ENCODE measurements at places on chromosomes 13 and 19.

DNA sequence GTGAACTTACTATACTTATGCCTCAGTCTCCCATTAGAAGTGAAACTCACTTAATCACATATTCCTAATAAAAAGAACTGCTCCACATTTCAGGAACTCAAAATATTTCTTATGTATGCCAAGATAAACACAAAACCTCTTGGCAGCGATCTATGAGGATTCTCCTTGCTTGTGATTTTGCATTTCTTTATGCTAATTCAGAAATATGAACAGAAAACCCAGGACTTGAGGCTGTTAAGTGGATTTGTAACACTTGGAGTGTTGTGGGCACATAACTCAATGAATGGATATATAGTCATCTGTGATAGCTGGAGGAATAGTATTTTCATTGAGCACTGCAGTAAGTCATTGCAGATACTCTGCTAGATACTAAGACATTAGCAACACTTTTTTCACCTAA is 5.6 kb upstream of the KATNAL1 start:
- DNase-seq: no peak

DNA sequence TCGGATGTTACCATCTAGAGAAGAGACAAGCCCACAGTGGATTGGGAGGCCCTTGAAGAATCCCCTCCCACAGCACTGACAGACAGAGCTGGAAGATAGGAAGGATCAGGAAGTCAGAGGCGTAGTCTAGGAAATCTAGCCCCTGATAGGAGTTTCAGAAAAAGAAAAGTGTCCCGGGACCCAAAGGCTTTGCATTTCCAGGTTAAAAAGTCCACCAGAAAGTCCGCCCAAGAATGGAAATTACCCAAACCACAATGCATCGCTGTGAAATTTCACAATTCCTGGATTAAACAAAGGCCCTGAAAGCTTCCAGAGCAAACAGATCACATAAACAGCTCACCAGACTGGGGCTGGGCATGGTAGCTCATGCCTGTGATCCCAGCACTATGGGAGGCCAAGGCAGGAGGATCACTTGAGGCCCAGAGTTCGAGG is 146.9 kb downstream of the KDM4B start:
- DNase-seq: no peak

DNA sequence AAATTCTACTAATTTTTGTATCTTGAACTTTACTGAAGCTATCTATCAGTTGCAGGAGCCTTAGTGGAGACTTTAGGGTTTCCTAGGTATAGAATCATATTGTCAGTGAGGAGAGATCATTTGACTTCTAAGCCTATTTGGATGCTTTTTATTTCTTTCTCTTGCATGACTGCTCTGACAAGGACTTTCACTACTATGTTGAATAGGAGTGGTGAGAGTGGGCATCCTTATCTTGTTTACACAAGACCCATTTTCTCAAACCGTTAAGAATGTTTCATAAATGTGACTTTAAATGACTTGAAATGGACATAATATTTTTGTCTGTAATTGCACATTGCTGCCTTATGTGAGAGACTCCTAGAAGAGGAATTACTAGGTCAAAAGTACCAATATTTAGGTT is 17.9 kb upstream of the CSNK1A1L start:
- no peak for DNase-seq

DNA sequence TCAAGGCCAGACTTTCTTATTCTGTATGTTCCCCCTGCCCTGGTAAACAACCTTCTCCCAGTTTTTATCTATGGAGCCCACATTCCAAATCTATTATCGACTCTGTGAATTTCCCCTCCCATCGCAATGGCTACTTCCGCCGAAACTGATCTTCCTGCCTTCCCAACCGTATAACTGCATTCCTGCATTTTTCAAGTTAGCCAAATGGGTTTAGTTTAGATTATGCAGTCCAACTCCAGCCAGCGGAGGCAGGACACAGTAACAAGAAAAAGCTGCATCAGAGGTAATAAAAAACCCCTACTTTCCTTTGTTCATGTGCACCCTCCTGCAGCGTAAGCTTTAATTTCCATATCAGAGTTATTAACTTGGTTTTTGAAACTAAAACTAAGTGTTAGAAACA is 112.2 kb upstream of the ZNF91 start:
- DNase-seq: no peak

DNA sequence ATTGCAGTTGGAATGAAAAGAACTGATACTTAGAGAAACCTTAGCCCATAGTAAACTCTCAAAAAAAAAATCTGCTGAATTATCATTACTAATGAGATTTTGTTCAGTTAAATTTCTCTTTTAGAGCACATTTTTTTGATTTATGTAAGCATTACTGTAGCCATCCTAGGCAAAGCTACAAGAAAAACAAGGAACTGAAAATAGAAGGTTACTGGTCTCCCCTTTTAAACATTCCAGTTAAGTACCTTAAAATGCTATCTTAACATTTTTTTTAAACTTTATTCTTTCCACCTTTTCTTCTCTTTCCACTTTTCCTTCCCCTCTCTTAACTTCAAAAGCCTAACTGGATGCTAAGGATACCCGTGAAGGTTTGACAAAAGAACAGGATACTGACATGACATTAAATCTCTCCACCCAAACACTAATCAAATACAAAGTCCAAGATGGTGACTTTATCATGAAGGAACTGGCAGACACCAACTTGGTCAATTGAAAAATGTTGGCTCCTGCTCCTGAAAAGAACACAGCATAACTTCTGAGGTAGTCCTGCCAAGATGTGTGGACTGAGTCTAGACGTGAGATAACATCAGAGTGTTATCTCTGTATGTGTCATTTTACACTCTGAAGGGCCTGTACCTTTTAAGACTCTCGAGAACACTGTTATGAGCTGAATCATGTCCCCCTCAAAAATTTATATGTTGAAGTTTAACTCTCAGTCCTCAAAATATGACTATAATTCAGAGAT is 29.5 kb upstream of the SACS start:
- no peak for DNase-seq

- no peak for DNase-seq
These were observed 21.9 kb upstream of the ZNF432 start for GRCh38 chr19:52070496-52070895.

DNA sequence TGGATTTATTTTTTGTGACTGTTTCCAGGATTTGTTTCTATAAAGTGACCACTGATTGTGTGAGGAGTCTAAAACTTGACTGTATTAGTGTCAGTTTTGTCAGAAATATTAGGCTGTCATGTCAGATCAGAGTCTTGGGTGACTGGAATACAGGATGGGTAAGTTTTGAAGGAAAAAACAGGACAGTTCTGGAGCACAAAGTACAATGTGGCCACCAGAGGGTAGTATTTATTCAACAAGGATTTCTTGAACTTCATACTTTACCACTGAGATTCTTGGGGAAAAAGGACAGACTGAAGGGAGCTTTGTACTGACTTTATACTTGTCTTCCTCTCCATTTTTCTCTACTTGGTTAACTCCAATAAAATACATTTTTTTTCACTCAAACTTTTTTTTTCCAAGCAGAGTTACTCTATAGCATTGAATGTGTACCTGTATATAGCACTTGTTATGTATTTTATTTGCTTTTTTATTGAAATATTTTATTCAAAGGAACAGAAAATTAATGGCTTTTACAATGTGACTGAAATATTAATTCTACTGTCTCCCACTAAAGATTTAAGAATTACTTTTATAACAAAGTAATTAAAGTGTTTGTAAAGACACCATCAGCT is 51.1 kb downstream of the LMO7 start:
- DNase-seq: no peak

DNA sequence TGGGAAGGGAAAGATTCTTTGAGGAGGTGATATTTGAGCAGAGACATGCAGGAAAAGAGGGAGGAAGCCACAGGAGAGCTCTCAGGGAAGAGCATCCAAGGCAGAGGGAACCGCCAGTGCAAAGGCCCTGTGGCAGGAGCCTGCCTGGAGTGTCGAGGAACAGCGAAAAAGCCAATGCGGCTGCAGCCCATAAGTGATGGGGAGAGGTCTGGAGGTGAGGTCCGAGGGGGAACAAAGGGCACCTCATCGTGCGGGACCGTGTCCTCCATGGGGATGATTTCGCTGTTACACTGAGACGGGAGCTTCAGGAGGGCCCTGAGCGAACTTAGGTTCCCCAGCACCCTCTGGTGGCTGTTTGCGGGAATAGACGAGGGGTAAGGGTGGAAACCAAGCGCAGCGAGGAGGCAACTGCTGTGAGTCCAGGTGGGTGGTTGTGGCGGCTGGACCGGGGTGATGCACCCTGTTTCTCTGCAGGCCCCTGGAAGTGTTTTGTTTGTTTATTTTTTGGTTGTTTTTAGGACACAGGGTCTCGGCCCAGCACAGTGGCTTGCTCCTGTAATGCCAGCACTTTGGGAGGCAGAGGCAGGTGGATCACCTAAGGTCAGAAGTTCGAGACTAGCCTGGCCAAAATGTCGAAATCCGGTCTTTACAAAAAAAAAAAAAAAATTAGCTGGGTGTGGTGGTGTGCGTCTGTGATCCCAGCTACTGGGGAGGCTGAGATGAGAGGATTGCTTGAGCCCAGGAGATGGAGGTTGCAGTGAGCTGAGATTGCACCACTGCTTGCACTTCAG is 5.9 kb upstream of the EHD2 start:
- DNase-seq: peak; percentile 57

DNA sequence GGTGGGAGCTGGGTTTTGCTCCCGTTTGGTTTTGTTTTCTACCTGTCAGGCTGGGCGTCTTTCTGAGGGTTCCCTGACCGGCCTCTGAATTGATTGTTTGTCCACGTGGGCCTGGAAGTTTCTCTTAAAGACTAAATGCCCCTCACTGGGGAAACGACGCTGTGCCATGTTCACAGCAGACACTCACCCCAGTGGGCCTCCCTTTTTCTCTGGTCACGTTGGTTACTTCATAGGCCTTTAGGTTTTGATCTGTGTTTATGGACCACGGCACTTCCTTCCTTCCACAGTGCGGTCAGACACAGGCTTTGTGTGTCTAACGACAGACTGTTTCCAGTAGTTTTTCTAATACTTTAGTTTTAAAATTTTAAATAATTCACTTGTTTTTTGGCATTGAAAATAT is 20.1 kb upstream of the NDUFS7 start:
- no peak for DNase-seq

DNA sequence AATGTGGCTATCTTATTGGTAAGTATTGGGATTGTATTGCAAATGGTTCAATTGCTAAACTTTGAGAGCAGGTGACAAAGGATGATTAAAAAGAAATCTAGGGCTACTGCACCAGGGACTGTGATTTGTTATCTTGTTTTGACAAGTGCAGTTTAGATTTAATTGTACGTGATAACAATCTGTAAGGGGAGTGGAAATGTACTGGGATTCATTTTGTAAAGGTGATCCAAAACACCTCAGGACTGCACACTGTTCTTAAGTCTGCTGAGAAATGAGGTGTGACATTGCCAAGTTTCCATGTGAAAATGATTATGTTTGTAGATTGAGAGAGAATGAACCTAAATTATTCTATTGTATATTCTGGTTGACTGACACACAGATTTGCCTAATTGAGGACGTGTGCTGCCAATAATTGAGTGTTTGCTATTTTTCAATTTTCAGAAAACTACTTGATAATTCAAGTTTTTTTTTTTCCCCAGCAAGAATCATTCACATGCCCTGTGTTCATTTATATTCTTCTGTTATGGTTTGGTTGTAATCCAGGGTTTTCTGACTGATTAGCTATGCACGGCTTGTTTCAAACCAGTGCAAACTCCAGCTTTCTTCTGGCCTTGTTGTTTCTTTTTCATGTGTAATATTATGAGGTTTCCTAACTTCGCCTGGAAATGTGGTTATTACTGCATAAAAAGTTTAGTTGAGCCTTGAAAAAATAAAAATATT is 308.0 kb downstream of the OLFM4 start:
- no peak for DNase-seq

- DNase-seq: no peak
These were observed 9.8 kb downstream of the MEDAG start for GRCh38 chr13:30915691-30916541.

DNA sequence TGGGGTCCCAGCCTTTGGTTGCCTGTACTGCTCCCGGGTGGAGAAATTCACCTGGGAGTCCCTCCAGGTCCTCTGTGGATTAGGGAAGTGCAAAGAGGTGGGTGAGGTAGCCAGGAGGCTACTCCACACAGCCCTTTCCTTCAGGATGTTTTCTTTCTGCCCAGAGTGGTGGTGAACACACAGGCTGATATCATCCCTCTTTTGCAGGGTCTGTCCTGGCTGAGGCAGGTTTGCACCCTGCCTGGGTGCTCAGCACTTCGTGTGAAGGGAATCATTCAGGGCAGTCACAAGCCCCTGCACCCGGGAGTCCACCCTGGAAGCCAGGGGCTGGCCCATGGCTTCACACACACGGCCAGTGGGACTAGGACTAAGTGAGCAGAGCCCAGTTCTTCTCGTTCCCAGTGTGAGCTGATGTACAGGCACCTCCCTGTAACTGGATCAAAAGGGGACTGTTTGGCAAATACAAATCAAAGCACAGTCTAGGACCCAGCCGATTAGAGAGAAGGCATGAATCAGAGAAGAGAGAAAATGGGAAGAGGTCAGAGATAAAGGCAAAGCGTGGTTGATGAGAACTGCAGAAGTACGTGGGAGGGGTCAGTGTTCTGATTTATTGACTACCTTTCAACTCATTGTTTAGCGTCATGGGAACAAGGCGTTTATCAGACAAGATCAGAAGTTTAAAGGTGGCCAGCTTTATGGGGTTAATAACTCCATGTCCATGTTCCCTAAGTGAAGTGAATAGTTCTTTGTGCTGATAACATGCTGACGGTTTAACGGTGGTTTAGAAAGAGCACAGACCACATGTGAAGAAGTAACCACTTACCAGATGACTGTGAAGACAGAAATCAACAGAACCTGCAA is 30.4 kb upstream of the SPATA13 start:
- DNase-seq: no peak

GRCh38 chr13:98478189-98479129 is 98.4 kb downstream of the STK24 start:
- no peak for DNase-seq

- DNase-seq: peak; percentile 89
These were observed 21.1 kb downstream of the PRR36 start for GRCh38 chr19:7852851-7853769.

- no peak for DNase-seq
These were observed 22.4 kb downstream of the PRR12 start for GRCh38 chr19:49613374-49613773.

DNA sequence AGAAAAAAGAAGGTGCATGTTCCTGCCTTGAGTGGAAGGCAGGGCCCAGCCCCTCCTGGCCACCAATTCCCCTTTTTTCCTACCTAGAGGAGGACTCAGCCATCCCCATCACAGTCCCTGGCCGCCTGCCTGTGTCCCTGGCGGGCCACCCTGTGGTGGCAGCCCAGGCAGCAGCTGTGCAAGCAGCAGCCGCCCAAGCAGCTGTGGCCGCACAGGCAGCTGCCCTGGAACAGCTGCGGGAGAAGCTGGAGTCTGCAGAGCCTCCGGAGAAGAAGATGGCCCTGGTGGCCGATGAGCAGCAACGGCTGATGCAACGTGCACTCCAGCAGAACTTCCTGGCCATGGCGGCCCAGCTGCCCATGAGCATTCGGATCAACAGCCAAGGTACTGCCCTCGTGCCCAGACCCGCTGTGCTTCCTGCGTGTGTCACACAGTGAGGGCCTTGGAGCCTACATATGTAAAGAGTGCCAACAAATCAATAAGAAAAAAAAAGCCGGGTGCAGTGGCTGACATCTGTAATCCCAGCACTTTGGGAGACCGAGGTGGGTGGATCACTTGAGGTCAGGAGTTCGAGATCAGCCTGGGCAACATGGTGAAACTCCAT is 17.6 kb upstream of the WDR18 start:
- no peak for DNase-seq

- no peak for DNase-seq
These were observed 627.7 kb downstream of the LIG4 start for GRCh38 chr13:107587681-107588080.
